Activated T-cell treated with anti-CD3 and anti-CD28 coated beads, Interleukin-2, amount 50 U/mL, for 48 hours (primary cell): ENCODE measurements at places on chromosomes 13 and 19.

GRCh38 chr13:94007072-94007471, 472.4 kb downstream of the DCT start:
- no peak for DNase-seq

DNA sequence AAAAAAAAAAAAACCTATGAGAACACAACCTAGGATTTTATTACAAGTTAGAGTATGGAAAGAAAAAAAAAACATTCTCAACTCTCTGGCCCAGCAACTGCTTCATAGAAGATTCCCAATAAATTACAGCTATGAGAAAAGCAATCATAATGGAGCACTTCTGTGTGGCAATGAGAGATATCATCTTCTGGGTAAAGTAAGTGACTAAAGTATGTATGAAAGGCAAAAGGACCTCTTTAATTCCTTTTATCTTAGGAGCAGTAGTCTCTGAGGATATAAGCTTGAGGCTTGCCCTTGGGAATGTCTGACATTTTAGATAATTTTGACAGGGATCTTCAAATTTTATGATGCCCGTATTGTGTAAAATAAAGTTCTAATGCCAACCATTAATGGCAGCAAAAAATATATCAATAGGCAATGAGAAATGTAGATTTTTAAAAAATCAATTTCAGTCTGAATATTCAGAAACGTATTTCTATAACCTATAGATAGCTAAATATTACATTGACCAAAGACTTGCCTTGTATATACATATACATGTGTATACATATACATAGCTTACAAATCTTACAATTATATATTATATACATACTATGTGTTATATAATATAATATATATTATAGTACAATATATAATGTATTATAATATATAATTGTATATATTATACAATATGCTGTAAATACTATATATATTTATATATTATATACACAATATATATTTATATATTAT, 823.9 kb upstream of the SLITRK1 start:
- DNase-seq, result no peak

- no peak for DNase-seq
Measured at GRCh38 chr13:53357582-53357981, 329.0 kb downstream of the OLFM4 start.

GRCh38 chr19:55483706-55484592, 1.0 kb upstream of the NAT14 start:
- DNase-seq, result no peak

GRCh38 chr19:22945560-22945959, 57.4 kb downstream of the ZNF728 start:
- no peak for DNase-seq

DNA sequence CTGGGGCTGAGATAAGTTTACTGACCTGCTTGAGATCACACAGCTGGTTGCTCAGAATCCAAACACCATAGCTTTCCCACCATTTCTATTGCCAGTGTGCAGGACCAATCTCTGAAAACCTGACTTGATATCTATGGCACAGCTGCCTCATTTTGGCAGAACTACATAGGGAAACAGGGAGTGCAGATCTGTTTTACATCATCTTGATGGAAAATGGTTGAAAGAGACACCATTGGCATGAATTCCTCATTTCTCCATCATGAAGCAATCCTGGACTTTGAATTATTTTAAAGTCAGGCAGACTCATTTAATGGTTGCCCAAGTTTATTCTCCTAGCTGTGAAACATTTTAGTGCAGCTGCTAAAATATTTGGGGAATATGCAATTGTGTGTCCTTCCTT, 1628.2 kb upstream of the SLC10A2 start:
- no peak for DNase-seq

- DNase-seq, result no peak
Measured at GRCh38 chr13:82214341-82214740, 1667.9 kb downstream of the SLITRK1 start.

DNA sequence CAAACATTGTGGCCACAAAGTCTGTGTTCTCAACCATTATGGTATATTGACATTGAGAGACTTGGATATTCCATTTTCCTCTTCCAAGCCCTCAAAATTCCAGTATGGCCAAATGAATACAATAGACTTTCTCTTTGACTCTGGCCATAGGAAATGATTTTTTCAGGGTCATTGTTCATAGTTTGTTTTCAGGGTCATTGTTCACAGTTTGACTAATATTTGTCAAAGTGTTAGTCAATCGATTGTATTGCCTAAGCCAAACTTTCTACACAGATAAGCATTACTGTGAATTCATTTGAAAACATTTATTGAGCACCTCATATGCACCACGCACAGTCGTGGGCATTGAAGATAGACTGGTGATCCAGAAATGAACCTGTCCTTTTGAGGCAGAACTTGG, 22.9 kb upstream of the FAM216B start:
- DNase-seq, result no peak

GRCh38 chr13:67306742-67307141, 76.6 kb upstream of the PCDH9 start:
- no peak for DNase-seq

GRCh38 chr13:75454497-75454896, 27.5 kb downstream of the TBC1D4 start:
- no peak for DNase-seq

DNA sequence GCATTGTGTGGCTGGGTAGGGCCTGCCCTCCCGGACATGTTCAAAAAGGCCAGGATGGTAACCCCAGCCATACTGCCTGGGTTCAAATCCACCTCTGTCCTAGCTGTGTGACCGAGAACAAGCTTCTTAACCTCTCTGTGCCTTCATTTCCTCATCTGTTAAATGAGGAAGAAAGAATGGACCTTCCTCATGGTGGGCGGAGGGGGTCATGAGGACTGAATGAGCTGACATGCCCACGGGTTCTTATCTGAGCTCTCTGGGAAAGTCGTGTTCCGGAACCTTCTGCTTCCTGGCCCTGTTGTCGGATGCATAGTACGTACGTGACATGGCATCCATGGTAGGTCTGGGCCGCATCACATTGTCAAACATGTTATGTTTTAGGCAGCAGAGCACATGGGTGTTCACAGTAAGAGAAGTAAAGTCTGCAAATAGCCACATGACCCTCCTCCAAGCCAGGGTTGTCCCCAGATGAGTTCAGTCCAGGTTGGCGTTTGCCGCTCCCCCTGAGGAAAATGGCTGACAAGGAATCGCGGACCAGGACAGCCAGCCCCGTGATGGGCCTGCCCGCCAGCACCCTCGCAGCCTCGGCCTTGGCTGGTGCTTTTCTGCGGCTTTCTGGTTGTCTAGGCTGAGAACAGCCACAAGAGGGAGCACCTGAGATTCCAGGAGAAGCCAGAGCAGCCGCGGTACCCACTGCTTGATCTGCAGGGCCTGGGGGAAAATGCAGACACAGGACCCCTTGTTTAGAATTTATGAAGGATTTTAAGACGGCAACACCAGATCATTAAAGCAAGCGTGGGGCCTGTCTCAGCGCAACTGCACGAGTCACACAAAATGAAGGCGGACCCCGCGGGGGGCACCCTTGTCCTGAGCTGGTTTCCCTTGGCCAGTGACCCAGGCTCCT, 2.4 kb upstream of the NTN5 start:
- DNase-seq, result peak; percentile 83

- no peak for DNase-seq
Measured at GRCh38 chr19:374183-374885, 29.7 kb upstream of the MIER2 start.

- DNase-seq, result no peak
Measured at GRCh38 chr13:59513686-59514085, 650.0 kb downstream of the DIAPH3 start.

DNA sequence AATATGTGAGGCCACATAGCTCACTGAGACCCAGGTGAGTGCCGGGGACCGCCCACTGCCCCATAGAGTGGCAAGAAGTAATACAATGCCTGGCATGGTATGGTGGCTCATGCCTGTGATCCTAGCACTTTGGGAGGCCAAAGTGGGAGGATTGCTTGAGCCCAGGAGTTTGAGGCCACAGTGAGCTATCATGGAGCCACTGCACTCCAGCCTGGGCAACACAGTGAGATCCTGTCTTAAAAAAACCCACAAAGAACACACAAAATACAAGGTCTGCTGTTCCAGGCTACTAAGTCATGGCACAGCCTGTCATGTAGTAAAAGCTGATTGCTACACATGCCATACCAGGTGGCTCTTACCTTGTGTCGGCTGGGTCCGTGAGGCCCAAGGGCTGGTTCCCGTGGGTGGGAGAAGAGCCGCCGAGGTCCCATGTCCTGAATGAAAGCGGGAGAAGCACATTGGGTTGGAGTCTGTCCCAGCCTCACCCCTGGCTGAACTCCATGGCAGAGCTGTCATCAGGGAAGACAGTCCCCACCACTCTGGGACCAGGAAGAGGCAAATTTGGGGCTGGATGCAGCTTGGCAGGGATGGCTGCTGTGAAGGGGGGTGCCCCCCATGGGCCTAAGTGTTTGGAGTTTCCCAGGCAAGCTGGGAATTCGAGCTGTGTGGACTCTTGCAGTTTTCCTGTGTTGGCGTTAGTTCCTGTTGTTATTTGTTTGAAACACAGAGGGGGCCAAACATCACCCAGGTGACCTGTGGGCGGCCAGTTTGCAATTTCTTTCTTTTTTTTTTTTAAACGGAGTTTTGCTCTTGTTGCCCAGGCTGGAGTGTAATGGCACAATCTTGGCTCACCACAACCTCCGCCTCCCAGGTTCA, 3.2 kb upstream of the FDX2 start:
- peak; percentile 13 for DNase-seq

DNA sequence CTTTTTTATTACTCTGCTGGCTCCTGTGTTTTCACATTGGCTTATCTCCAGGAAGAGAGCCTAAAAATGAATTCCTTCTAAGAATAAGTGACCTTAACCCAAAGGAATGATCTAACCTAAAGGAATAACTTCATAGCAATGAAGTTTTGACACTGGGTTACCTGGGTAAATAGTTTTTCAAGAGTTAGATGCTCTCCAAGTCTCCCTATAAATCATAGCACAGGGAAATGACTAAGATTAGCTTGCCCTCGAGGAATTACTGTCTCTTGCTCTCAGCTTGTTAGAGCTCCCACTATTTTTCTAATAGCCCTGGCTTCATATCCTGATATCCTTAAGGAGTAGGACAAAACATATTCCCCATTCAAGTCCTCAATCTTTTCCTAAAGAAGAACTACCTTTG, 66.3 kb downstream of the SPRY2 start:
- no peak for DNase-seq

GRCh38 chr19:23101241-23101640, 15.6 kb upstream of the ZNF730 start:
- DNase-seq, result no peak

- peak; percentile 82 for DNase-seq
Measured at GRCh38 chr19:1082165-1082927, 12.8 kb downstream of the POLR2E start.

DNA sequence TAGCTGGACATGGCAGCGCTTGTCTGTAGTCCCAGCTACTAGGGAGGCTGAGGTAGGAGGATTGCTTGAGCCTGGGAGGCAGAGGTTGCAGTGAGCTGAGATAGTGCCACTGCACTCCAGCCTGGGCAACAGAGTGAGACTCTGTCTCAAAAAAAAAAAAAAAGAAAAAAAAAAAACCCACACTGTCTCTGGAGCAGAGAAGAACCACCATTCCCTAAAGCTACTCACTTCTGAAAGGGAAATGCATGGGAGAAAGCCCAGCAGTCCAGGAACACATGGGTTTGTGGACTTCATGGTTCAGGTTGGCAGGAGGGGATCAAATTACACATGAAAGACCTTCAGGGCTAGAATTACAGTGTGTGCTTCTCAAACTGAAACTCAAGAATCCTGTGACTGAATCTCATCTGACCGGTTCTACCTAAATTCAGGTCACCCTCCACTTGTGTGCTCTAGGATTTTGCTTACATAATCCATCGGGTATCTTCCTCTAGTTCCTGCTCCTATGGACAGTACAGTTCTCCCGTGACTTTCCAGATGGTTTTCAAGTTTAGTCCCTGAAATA, 30.2 kb upstream of the CPB2 start:
- DNase-seq, result no peak

GRCh38 chr13:27770809-27771208, 21.5 kb upstream of the GSX1 start:
- DNase-seq, result peak; percentile 30

- DNase-seq, result no peak
Measured at GRCh38 chr19:28949535-28949934, 263.4 kb downstream of the UQCRFS1 start.

GRCh38 chr19:22610121-22610520, 24.0 kb upstream of the ZNF492 start:
- no peak for DNase-seq

DNA sequence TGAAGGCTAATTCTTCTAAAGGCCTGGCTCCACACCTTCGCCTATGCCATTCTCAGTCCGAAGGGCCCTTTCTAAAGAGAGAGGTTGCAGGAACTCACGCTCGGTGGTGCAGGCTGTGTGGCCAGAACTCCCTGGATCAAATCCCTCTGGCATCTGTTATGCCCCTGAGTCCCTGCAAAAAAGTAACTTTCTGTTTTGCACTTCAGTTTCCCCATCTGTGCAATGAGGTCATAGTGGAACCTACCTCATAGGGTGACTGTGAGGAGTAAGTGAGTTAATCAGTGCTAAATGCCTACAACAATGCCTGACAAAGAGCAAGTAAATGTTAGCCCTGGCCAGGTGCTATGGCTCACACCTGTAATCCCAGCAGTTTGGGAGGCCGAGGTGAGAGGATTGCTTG, 7.3 kb downstream of the IGSF23 start:
- no peak for DNase-seq

DNA sequence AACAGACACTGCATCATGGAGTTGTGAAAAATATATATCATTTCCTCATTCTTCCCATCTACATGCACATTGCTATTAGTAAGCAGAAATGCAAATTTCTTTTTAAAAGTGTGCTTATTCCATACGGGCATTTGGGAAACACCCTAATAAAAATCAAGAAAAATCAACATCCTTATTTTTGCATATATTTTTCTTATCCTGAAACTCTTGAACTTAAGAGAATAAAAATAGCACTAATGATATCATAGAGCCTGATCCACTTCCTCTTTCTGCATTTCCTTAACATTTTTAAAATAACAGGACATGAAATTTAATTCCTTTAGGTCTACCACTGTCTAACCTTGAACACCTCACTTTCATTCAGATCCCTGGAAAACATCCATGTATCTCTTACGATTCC, 123.3 kb downstream of the VWA8 start:
- no peak for DNase-seq

DNA sequence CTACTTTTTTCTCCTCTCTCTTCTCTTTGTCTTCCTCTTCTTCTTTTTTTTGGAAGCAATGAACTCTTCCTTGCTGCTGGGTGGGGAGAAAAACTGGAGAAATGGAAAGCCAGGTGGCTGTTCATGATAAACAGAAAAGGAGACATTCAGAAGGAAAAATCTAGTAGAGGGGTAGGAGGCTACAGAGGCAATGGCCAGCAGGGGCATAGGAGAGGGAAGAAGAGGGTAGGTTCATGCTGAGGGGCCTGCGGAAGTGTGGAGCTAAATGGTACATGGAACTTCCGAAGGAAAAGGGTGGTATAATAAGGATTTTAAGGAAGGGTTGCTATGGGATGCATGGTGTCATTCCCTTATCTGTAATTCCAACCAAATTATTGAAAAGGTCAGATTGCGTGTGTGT, 17.5 kb upstream of the HS6ST3 start:
- DNase-seq, result no peak

- peak; percentile 69 for DNase-seq
Measured at GRCh38 chr19:8515317-8515716, 1.4 kb upstream of the ZNF414 start.

- DNase-seq, result no peak
Measured at GRCh38 chr13:91318886-91319285, 28.6 kb upstream of the MIR17HG start.

- no peak for DNase-seq
Measured at GRCh38 chr13:44756276-44756810, 180.2 kb upstream of the TSC22D1 start.
